ENCODE measurements at places on chromosomes 2 and 18.
A peak's percentile ranks its signal among the peaks of the same experiment; 100 is the strongest.

DNA sequence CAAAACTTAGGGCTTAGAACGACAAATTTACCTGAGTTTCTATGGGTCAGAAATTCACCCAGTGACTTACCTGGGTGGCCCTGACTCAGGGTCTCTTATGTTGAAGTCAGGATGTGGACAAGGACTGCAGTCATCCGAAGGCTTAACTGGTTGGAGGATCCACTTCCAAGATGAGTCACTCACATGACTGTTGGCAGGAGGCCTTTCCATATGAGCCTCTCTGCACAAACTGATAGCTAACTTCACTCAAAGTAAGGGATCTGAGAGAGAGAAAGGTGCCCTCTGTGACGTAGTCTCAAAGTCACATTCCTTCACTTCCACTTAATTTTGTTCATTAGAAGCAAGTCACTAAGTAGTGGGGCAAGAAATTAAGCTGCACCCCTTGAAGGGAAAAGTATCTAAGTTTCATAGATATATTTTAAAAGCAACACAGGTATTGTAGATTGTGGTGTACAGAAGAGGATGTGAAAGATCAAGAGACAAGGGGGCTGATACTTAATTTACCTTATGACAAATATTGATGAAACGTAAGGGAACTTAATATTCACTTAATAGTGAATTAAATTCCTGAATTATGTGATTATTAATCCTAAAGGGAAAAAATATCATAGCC, 48.4 kb downstream of the TANK start:
- DNase-seq: no peak

DNA sequence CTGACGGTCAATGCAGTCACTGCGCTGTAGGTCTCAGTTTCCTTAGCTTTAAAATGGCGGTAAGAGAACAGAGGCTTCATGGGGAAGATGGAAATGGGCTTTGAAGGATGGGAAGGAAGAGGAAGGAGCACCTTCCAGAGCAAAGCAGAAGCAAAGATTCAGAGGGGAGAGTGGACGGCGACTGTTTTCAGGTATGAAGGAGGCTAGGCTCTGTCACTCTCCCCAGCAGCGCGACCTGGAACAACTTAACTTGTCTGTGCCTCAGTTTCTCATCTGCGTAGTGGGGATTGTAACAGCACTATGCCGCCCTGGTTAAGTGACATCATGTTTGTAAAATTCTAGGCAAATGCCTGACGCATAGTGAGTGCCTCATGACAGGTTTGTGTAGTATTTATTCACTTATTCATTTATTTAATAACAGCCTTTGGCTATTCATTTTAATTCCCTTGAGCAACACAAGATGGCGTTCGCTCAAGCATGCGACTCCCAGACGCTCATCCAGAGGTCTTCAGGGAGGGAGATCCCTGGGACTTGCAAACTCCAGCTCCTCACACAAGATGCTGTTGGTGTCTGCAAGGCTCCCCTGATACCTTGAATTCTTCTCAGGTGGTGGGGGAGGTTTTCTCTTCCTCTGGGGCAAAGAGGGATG, 336.3 kb downstream of the DYSF start:
- DNase-seq: no peak

DNA sequence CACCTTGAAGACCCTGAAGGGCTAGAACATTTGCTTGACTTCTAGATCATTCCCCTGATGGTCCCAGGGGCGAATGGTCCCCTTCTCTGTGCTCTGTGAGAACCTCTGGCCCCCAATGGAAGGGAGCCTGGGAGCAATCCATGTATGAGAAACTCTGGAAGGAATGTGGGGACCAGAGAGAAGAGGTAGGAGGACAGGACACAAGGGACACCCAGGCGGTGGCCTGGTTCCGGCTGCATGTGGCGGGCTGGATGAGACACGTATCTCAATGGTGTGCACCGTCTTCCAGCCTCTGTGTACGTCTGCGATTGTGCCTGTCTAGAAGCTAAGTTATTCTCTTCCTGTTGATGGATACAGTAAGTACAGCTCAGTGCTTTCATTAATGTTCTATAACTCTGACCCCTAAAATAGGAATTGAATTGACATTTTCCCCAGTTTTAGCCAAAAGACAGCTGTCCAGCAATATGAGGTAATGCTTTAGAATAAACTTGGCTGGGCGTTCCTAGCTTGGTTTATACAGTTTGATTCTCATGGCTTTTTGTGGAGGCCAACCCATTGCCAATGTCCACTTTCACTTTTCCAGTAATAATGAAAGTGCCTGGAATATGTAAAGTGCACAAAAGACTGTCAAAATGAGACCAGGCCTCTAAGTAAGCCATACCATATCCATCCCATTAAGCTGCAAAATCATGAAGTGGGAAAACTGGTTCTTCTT, 30.1 kb upstream of the COPS8 start:
- no peak for DNase-seq

- DNase-seq: no peak
Observed at GRCh38 chr2:98702858-98703620, 27.9 kb downstream of the MGAT4A start.

DNA sequence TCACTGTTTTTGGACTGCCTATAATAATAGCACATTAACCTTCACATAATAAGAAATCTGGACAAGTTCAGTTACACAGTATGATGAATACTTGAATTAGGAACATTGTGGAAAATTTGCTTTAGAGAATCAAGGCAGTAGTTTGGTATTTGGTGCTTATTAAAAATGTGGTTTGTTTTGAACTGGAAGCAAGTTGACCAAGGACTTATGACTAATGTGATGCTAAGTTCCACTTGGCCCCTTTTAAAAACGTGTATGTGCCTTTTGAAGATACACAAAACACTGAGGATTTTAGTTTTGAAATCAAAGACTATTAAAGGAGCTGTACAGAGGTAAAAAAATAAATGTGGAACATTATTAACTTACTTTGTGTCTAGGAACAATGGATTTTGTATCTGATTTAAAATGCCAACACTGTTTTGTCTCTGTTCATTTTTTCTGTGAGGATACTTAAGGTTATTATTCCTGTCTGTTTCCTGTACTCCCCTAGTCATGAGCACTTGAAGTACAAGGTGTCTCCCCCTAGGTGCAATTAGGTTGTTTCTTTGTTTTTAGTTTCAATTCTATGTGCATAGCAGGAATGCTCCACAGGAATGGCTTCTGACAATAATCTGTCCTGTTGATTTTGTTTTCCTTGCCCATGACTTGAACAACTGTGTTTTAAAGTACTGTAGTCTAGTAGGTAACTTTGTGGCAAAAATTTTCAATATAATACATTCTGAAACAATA, 49.6 kb upstream of the PTH2R start:
- no peak for DNase-seq

DNA sequence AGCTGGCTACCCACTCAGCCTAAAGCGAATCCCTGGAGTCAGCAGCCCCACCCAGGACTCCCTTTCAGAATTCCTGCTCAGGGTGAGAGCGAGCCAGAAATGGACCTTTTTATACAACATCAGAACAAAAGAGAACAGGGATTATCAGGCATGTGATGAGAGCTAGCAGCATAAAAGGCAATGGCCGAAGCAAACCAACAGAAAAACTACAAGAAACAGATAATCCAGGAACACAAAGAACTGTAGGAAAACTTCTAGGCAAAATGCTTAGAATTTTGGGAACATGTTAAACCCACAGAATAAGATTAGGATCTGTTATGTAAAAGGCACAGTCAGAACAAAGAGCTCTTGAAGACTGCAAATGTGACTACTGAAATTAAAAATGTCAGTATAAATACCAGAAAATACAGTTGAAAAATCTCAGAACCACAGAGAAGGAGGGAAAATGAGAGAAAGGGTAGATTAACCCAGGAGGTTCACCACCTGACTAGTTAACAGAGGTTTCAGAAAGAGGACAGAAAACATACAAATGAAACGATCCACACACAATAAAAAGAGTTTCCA, 31.3 kb downstream of the ITGA6 start:
- no peak for DNase-seq

GRCh38 chr2:63790906-63791305, 50.8 kb upstream of the UGP2 start:
- no peak for DNase-seq

DNA sequence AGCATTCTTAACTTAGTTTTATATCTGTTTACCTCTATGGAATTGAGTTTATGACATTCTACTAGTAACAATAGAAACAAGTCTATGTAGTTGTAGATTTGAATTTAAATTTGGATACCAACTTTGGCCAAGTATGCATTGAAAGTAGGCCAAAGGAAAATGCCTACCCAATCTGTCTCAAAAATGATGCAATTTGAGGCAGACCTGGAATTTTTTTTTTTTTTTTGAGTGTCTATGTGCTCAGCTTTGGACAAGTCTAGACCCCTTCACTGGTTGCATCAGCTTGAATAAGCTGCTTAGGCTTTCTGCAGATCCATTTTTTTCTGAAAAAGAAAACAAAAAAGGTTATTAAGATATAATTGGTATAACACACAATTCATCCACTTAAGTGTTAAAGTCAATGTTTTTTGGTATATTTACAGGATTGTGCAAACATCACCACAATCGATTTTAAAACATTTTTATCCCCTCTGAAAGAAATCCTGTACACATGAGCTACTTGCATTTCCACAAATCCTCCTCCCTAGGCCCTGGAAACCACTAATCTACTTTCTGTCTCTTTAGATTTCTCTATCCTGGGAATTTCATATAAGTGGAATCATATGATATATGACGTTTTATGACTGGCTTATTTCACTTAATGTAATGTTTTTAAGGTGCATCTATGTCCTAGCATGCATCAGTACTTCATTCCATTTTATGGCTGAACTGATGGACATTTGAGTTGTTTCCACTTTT, 185.1 kb upstream of the CCDC68 start:
- no peak for DNase-seq

DNA sequence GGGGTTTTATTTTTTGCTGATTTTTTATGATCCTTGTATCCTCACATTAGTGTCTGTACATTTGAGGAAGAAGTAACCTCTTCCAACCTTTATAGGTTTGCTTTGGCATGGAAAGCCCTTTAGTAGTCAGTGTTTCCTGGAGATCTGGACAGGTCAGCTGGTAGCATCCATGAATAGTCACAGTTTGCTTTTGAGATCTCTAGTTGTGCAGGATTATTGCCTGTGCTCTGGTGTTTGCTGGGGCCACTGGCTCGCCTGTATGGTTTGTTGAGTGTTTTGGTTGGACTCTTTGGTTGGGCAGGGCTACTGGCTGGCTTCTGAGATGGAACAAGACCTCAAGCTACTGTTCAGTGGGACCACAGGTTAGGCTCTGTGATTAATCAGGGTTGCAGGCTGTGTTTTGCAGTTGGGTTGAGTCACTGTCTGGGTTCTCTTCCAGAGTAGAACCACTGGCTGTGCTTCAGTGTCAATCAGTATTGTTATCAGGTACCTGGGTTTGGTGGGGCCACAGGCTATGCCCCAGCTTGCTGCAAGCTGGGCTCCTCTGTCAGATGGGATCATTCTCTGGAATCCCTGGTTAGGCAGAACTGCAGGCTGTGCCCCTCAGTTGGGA, 20.0 kb downstream of the SP140L start:
- DNase-seq: no peak

DNA sequence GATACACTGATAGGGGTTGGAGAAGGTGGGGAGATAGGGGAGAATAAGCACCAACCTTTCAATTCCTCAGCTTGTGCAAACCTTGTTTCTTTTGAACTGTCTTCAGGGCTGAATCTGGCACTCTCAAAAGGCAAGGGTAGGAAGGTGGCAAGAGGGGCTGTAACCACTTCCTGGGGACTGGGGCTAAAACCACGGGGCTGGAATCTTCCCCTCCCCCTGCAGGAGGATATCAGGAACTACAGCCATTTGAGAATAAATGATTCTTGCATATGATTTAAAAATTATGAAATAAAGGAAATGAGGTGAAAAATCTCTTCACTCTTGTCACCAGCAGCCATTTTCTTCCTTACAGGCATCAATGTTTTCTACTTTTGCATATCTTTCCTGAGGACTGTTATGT, 50.8 kb downstream of the ATOH8 start:
- no peak for DNase-seq

- peak; percentile 35 for DNase-seq
Observed at GRCh38 chr2:43129676-43130547, 96.5 kb downstream of the ZFP36L2 start.

DNA sequence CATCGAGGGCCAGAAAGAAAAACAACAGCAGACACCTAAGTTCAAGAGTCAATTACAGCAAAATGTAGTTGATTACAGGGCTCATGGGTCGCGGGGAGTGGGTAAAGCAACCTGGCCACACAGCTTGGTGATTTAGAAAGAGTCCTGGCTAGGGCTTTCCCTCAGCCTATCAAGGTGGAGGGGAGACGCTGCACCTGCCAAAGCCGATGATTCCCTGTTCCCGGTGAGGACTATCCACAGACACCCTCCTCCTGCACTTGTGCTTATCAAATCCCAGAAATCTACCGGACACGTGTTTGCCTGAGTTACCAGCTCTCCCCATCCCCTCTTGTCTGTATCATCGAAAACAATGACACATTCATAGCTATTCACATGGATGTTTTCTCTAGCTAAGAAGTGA, 7.0 kb upstream of the SOX11 start:
- DNase-seq: no peak

DNA sequence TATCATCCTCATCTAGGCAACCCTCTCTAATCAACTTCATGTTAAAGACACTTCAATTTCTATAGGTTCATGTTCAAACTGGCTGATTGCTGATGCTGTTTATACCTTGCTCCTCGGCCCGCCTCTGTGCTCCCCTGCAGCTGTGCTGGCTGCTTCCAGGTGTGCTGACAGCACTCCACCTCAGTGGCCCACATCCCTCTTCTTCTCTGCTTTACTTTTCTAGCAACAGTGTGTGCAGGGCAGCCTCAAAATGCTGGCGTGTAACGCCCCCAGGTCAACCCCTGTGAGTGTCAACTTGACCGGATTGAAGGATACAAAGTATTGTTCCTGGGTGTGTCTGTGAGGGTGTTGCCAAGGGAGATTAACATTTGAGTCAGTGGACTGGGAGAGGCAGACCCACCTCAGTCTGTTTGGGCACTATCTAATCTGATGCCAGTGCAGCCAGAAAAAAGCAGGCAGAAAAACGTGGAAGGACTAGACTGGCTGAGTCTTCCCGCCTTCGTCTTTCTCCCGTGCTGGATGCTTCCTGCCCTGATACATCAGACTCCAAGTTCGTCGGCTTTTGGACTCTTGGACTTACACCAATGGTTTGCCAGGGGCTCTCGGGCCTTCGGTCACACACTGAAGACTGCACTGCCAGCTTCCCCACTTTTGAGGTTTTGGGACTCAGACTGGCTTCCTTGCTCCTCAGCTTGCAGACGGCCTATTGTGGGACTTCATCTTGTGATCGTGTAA, 94.7 kb downstream of the COL6A3 start:
- no peak for DNase-seq

GRCh38 chr2:55063226-55063625, 13.0 kb upstream of the RTN4 start:
- no peak for DNase-seq

DNA sequence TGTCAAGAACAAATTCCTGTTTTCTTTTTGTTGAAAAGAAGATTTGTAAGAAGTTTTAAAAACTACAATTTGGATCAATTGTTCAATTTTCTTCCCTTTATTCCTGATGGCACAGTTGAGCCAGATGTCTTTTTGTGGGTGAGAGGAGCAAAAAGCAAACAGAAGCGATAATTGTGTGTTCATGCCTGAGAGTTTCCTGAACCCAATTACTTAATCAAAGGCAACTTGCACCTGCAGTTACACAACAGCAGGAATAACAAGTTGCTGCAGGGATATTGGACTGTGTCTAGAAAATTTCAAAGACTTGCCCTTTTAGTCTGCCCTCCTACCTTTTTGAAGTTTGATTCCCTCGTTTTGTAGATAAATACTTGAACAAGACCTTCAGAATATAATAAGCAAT, 383.6 kb downstream of the DSEL start:
- DNase-seq: no peak

GRCh38 chr2:197591339-197592072, 75.6 kb downstream of the MOB4 start:
- no peak for DNase-seq
